Posterior cingulate gyrus (tissue), 11 donors: ENCODE measurements at places on chromosomes 11 and 22.

GRCh38 chr11:97786961-97787360 is 1233.8 kb upstream of the CNTN5 start:
- DNase-seq = no peak

GRCh38 chr11:102389253-102389652 is 42.2 kb downstream of the BIRC2 start:
- DNase-seq = no peak

GRCh38 chr11:26134481-26135355 is 197.2 kb upstream of the ANO3 start:
- no peak for DNase-seq

- DNase-seq = peak; percentile 88
Measured at GRCh38 chr22:20531404-20532201, 24.2 kb downstream of the MED15 start.

- DNase-seq = no peak
Measured at GRCh38 chr11:63022441-63022840, 6.8 kb upstream of the SLC22A8 start.

DNA sequence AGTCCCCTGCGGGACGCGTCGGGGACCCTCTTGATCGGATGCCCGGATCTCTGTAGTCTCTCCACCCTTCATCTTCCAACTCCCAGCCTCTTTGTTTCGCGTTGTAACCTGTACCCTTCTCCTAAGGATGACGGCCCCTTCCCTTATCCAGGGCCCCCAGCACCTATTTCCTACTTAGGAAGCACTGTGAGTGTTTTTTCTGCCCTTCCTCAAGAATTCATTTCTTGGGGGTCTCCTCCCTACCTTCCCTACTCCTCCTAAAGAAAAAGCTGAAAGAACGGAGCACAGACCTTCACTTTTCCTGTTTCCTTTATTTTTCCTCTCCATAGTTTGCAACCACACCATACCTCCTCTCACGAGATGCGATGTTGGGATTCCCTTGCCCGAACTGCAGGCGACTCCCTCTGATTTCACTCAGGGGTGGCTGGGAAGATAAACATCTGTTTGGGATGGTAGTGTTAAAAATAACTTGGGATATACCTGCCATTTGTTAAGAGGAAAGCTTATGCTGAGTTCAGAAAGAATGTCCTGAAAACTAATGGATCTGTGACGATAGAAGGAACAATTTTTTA is 593 bp downstream of the FAM118B start:
- DNase-seq = no peak

DNA sequence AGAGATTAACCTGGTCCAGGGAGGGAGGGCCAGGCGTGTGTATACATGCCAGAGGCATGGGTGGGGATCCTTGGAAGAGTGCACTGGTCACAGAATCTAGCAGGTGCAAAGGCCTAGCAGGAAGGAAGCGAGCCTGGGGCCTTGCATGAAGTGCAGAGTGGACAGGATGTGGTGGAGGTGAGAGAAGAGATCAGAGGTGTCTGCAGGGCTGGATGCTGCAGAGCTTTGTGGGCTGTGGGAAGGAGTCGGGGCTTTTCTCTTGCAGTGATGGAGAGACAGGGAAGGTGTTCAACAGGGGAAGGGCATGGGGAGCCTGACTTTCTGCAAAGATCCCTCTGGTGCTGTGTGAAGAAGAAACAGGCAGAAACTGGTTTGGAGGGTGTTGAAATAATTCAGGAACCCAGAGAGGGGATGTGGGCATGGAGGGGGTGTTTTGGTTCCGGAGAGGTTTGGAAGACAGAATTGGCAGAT is 2.5 kb upstream of the TPST2 start:
- DNase-seq = no peak

- no peak for DNase-seq
Measured at GRCh38 chr11:74820763-74821162, 72.1 kb downstream of the RNF169 start.

- DNase-seq = no peak
Measured at GRCh38 chr22:39800790-39801520, 92.6 kb downstream of the ENTHD1 start.

- DNase-seq = no peak
Measured at GRCh38 chr11:117980280-117980679, 5.9 kb upstream of the IL10RA start.

DNA sequence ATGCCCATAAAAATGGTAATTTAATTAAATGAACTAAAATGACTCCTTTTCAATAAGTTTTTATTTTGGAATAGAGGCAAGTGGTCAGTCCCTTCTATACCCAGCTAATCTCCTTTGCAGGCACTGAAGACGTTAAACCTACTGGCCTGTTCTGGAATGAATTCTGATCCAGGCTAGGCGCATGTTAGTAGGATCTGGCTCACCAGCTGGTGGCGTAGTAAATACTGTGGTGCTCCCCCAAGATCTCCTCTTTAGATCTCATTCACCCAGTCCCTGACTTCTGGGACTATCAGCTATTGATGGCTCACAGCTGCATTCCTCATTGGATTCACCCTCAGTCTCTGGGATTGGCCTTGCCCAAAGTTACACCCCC is 173.7 kb upstream of the DDI1 start:
- no peak for DNase-seq

DNA sequence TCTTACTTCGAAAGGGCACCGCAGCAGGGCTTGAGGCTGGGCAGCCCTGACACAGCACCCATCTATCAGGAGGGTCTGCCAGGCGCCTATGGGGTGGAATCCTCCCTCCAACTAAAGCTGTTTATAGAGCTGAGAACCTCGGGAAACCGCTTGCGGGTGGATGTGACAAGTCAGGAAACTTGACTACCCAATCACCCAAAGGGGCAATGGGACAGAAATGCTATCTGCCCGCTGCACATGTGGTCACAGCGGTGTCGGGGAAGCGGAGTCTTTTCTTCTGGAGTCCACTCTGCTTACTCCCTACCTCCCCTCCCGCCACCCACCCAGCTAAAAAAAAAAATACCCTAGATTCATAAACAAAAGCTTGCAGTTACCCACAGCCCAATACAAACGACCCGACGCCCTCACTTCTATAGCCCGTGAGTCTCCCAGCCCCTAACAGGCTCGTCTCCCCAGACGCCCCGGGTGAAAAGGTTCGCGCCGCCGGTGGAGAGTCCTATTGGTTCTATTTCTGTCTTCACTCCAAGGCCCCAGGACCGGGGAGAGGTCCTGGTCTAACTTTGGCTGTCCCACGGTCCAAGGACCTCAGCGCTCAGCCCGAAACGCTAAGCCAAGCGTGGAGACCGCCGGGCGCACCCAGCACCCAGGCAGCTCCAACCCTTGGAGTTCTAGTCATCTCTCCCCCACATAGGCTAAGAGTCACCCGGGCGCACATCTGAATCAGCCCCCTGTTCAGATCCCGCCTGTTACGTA is 1.4 kb downstream of the TRPC6 start:
- no peak for DNase-seq

- no peak for DNase-seq
Measured at GRCh38 chr11:87804176-87804575, 371.1 kb downstream of the RAB38 start.

GRCh38 chr11:68447015-68447801 is 13.3 kb upstream of the PPP6R3 start:
- DNase-seq = peak; percentile 97

DNA sequence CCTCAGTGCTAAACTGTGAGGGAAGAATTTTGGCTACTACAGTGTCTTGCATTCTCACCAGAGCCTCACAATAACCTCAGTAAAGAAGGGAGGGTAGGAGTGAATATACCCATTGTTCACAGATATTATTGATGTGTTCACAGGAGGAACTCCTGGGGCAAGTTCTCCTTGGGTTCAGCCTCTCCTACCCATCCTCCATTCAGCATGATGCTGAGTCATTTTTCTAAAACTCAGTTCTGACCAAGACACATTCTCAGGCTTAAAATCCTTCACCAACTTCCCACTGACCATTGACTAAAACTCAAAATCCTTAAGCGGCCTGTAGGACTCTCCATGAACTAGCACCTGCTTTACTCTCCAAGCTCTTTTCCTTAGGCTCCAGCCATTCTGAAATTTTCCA is 48.7 kb downstream of the SYTL2 start:
- DNase-seq = no peak

GRCh38 chr22:37416827-37417226 is 10.5 kb downstream of the ELFN2 start:
- DNase-seq = peak; percentile 97

DNA sequence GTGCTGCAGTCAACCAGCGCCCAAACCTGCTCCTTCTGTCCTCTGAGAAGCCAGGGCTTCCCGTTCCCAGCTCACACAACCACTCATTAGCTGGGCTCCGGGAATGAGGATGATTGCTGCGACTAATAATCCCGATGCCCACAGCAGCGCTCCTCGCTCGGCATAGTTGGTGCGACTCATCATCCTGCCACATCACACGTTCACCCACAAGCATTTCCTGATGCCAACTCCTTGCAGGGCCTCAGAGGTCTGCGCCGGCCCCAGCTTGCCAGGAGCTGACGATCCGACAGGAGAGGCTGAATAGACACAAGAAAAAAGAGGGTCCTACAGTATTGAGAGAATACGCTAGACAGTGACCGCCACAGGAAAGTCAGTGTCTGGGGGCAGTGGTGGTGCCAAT is 10.6 kb upstream of the CSNK1E start:
- DNase-seq = peak; percentile 43

GRCh38 chr11:47391711-47392432 is 13.5 kb upstream of the SPI1 start:
- DNase-seq = peak; percentile 31

- DNase-seq = no peak
Measured at GRCh38 chr11:60348116-60348515, 21.1 kb downstream of the MS4A6E start.

- DNase-seq = peak; percentile 43
Measured at GRCh38 chr11:17000987-17001386, 13.2 kb downstream of the PLEKHA7 start.
